ENCODE measurements at places on chromosomes 1 and 21. TPM values are rescaled to one million over a fixed set of nuclear protein-coding genes. Genes with fewer than 3 reads are reported as not detected.

COL8A2 gene
- total RNA-seq = 1.6 TPM

EDARADD gene
- total RNA-seq = under 0.01 TPM

CNKSR1 gene
- not detected for total RNA-seq

NSL1 gene
- 21.8 TPM for total RNA-seq

RNU1-4 gene
- total RNA-seq = under 0.01 TPM

Data from lung microvascular endothelial cell (primary cell).